ENCODE measurements at places on chromosomes 16 and 17. TPM values are rescaled to one million over a fixed set of nuclear protein-coding genes. Genes with fewer than 3 reads are reported as not detected.

Gene UTS2R
- not detected for total RNA-seq

Gene KCNH6
- total RNA-seq: not detected

Gene SSTR5
- total RNA-seq: not detected

Gene EVPLL
- total RNA-seq: not detected

Gene AURKB
- total RNA-seq: 34.4 TPM

Gene DHRS7C
- not detected for total RNA-seq

Gene SYNGR3
- 5.6 TPM for total RNA-seq

Gene GNPTG
- 27.0 TPM for total RNA-seq

Gene KIF18B
- 6.5 TPM for total RNA-seq

Gene RGS9
- total RNA-seq: 1.1 TPM

Gene CEP112
- total RNA-seq: 7.2 TPM

Gene MYH11
- not detected for total RNA-seq

Gene CDH11
- total RNA-seq: 210 TPM

Gene WNT9B
- total RNA-seq: not detected

Gene PRRT2
- 0.71 TPM for total RNA-seq

Gene WNT3
- total RNA-seq: 1.9 TPM

Gene VMO1
- total RNA-seq: 0.32 TPM

Gene BICDL2
- not detected for total RNA-seq
